Uterus (tissue), 4 donors: ENCODE measurements at places on chromosomes 13 and 19.
A peak's percentile ranks its signal among the peaks of the same experiment; 100 is the strongest.

DNA sequence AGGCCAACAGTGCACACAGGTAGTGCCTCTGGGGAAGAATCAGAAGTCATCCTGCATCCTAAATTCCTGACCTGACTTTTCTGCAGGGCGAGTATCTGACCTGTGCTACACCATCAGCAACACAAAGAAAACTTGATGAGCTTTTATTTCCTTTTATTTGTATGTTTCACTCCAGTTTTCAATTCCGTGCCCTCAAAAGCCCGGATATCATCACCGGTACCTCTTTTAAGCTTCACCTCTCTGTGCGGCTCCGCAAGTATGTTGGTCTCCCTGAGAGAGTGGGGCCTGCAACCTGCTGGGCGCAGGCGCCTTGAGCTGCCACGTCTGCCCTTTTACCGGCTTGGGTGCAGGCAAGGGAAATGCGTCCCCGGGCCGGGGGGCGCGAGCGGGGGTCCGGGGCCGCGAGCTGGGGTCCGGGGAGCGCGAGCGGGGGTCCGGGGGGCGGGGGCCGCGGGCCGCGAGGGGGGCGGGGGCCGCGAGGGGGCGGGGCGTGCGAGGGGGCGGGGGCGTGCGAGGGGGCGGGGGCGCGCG is 4.3 kb upstream of the DUXA start:
- DNase-seq = peak; percentile 53

GRCh38 chr13:77300176-77301037 is 26.5 kb downstream of the MYCBP2 start:
- no peak for DNase-seq

DNA sequence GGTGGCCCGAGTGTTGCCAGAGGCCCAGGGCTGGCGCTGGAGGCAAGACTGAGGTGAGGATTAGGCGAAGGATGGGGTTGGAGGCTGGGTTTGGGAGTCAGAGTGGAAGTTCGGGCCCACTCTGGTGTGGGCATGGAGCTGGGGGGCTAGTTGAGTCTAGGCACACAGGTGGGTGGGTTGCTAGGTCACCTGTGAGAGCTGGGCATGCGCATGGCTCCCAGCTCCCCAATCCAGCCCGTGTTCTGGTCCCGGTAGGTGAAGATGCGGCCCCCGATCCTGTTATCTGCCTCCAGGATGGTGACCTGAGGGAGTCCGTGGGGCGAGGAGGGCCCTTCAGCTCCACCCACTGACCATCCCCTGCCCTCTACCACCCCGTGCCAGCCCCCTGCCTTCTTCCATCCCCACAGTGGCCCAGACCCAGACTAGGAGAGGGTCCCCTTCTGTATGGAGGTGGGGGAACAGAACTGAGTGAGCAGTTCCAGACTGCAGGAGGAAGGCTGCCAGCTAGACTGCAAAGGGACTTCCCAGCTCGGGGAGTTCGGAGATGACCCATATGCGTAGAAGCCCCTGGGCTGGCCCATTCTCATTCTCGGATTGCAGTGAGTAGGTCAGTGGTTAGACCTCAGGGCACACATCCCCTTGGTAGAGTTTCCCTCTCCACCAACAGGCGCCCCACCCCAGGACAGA is 1.7 kb downstream of the IL4I1 start:
- no peak for DNase-seq

- no peak for DNase-seq
Measured at GRCh38 chr19:47679251-47679900, 33.8 kb upstream of the EHD2 start.

- DNase-seq = peak; percentile 87
Measured at GRCh38 chr19:48333467-48334384, 8.4 kb downstream of the EMP3 start.

DNA sequence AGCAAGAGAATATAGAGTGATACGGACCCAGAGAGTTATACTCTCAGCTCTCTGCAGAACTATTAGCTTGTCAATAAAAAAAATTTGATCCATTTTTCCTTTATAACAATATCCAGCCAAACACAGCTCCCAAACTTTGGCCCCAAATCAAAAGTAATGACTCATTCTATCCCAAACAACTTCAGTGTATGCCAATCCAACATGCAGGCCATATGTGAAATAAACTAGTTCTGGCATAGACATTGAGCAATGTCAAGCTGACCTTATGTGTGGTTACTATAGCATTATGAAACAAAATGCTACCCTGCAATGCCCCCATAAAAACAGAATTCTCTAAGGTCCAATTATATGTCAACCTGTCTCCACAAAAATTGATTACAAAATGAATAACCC is 209.5 kb downstream of the DNAJC15 start:
- no peak for DNase-seq

DNA sequence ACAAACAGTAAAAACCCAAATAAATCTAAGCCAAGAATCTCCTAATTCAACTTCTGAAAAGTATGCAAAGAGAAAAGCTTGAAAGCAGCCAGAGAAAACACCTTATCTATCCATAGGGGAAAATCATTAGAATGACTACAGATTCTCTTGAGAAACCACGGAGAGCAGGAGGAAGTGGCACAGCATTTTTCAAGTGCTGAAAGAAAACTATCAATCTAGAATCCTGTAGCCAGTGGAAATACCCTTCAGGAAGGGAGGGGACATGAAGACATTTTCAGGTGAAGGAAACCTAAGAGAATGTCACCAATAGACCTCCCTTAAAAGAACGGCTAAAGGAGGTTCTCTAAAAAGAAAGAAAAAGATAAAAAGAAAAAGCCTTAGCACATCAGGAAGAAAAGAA is 66.2 kb upstream of the XPO4 start:
- no peak for DNase-seq
